Activated T-helper 1 cell treated with Interleukin-2 at 50 U/mL for 16 hours (primary cell): ENCODE measurements at places on chromosomes 13 and 19.

GRCh38 chr13:52810526-52810925, 37.9 kb downstream of the PCDH8 start:
- no peak for DNase-seq

- no peak for DNase-seq
These were observed 4.2 kb downstream of the MPND start for GRCh38 chr19:4347521-4347920.

- DNase-seq: no peak
These were observed 31.3 kb downstream of the RFC3 start for GRCh38 chr13:33849211-33849610.

- no peak for DNase-seq
These were observed 26.7 kb downstream of the SPATA13 start for GRCh38 chr13:24187185-24187584.

- DNase-seq: no peak
These were observed 343.5 kb downstream of the TEX29 start for GRCh38 chr13:111663953-111664421.

GRCh38 chr13:26400545-26400944, 146.6 kb downstream of the CDK8 start:
- DNase-seq: no peak

- DNase-seq: no peak
These were observed 344.6 kb upstream of the HTR2A start for GRCh38 chr13:47241446-47241845.

DNA sequence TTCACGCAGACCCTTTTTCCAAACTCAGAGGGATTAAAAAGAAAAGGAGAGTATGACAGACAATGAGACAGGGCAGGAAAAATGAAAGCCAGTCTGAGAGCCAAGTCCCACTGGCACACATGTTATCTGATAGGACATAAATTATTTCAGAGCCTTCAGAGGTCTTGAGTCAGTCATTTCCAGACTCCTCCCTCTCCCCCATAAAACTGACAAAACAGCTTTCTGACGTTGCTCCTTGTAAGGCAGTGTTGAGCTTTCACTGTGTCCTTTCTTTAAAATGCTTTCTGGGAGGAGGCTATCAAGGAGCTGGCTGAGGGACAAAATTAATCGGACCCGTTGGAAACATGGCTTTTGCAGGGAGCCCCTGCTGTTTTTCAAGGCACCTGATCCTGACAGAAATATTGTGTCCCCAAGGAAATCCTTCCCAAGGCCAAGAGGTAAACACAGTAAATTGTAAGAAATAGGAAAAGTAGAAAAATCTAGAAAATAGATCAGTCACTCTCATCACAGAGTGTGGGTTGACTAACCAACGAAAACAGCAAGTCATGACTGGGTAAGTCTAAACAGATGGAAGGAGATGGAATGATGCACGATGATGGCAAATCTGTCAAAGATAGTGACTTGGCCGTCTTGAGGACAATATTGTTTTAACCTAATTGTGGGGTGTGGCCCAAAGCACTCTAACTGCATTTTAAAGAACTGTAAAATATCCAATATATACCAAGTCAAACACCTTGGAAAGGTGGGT, 89.7 kb downstream of the DCT start:
- no peak for DNase-seq
